ENCODE measurements at places on chromosomes 11 and 22.

DNA sequence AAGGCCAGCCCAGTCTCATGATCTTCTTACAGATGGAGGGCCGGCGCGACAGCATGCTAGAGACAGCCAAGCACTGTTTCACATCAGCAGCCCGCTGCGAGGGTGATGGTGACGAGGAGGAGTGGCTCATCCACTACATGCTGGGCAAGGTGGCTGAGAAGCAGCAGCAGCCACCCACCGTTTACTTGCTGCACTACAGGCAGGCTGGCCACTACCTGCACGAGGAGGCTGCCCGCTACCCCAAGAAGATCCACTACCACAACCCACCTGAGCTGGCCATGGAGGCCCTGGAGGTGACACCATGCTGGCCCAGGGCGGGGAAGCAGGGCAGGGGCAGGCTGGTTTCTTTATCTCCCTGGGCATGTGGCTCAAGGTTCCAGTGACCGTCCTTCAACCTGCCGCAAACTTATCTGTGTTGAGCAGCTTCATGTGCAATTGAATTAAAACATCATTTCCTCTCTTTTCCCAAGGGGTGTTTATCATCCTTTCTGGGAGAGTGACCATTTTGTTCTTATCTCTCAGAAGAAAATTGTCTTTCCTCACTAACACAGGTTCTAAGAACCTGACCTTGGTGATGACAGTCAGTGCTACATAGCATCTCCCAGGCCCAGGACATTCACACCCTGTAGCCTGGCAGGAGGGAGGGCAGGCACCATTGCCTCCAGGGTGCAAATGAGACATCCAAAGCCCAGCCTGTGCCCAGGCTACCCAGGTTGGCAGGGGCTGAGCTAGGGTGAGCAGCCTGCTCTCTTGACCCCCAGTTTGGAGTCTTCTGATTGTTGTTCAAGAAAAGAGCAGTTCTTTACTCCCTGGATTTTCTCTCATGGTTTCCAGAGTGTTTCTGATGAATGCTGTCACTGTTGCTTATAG lies 80.7 kb downstream of the CABIN1 start:
- no peak for DNase-seq

DNA sequence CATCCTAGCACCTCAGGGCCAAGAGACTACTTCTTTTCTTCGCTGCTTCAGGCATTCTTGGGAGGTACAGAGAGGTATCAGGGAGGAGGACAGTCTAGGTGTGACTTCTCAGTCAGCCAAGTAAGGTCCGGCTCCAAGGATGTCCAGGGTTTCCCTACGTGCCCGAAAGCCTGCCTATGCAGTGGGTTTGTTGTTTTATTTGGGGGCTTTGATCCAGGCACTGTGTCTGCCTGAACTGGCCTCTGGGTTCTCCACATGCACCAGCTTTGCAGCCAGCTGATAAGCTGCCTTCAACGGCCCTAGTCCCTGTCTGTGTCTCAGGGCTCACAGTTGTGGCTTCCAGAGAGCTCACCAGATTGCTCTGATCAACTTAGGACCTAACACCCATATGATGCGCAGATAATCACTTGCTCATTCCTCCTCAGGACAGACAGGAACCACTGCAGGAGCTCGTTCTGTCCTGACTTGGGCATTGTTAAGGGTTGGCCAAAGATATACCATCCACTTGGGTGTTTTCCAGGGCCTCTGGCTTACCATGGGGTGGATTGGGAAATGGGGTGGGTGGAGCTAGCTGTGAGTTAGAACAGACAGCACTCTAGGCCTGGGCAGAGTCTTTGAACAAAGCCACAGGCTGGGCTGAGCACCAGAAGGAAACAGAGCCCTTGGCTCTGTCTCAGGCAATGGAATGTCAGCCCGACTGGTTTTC lies 45.5 kb upstream of the CRYBB3 start:
- DNase-seq = no peak

DNA sequence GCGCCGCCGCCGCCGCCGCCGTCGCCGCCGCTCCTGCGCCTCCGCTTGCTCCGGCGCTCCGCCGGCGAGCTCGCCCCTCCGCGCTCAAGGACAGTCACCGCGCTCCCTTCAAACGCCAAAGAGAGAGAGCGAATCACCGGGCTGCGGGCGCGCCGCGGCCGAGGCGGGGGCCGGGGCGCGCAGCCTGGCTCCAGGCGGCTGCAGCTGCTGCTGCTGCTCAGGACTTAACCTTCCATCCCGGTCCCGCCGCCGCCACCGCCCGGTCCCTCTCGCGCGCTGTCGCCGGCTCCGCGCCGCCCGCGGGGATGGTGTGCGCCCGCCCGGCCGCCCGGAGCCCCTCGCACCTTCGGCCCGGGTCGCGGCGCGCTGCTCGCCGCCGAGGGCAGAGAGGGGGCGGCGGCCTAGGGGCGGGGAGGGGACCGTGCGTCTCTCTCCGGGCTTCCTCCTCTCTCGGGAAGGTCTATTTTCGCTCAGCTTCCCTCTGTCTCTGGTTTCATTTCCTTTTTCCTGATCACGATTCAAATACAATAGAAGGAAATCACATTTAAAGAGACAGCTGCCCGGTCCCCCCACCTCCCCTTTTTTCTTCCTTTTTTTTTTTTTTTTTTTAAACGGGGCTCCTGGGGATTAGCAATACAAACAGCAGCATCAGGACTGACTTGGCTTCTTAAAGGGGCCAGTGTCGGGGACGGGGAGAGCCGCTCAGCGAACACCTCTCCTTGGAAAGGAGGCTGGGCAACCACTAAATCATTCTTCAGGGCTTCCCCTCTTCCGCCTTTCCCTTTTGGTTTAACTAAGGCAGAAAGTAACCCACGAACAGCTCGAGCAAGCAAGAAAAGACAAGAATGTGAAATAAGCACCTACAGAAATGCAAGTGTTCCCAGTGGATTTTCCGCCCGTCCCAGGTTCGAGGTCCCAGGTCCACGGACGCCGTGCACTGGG lies 22.1 kb downstream of the LMO2 start:
- peak; percentile 77 for DNase-seq

GRCh38 chr11:44446366-44446762 lies 119.1 kb upstream of the CD82 start:
- DNase-seq = no peak

- DNase-seq = no peak
Measured at GRCh38 chr22:23065495-23066122, 4.7 kb upstream of the GNAZ start.

- DNase-seq = no peak
Measured at GRCh38 chr11:92383430-92383829, 158.8 kb downstream of the FAT3 start.

DNA sequence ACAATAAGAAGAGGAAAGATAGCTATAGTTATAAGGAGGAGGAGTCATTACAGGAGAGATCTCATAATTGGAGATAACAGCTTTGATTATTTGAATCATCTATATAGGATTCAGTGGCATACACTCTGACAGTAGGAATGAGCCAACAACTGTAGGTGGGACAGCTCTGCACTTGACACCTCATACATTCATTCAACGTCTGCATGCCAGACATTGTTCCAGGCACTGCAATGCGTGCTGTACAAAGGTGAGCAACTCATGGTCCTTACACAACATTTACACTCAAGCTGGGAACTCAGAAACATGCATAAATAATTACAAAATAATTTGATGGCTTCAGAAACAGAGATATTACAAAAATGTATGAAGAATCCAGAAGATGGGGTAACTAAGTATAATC lies 154.3 kb downstream of the MSANTD4 start:
- DNase-seq = no peak

GRCh38 chr11:102724904-102725500 lies at the start of gene MMP8:
Gene MMP8 (minus strand): TSS chr11:102724954. CDS start chr11:102724855, 99 bp downstream.
- no peak for DNase-seq

- no peak for DNase-seq
Measured at GRCh38 chr11:131598305-131598704, 227.9 kb downstream of the NTM start.

- no peak for DNase-seq
Measured at GRCh38 chr22:38180841-38181452, 683 bp downstream of the PLA2G6 start.

DNA sequence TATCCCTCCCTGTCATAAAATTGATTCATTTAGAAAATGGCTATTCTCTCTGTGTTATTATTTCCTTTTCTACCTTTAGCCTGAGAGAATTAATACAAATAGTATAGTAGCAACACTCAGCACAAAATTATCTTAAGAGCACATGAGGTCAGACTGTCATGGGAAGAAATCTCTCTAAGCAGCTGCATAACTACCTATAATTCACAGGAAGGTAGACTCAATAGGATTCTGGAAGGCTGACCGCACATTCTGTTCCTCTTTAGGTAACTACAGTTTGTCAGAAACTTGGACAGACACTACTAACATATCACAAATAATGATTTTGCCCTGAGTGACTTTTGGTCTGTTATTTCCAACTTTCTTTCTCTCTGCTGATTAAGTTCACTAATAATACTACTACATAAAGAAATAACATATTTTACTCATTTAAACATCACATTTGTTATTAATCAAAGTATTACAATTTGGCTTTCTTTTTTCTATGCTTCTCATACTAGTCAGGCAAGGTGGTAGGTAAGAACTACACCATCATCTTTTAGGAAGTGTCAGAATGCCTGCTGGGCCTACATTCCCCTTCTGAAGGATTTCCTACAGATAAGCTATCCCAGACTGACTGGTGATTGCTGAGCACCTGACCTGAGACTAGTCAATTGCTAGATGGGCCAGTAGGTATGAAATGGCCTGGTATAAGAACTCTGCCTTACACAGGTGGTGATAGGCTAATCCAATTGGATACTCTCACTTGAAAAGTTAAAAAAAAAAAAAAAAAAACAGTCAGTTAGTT lies 325.1 kb downstream of the DLG2 start:
- no peak for DNase-seq

- peak; percentile 76 for DNase-seq
Measured at GRCh38 chr11:73141309-73142127, 600 bp downstream of the FCHSD2 start.

GRCh38 chr22:49021131-49021925 lies 806.3 kb downstream of the BRD1 start:
- no peak for DNase-seq

DNA sequence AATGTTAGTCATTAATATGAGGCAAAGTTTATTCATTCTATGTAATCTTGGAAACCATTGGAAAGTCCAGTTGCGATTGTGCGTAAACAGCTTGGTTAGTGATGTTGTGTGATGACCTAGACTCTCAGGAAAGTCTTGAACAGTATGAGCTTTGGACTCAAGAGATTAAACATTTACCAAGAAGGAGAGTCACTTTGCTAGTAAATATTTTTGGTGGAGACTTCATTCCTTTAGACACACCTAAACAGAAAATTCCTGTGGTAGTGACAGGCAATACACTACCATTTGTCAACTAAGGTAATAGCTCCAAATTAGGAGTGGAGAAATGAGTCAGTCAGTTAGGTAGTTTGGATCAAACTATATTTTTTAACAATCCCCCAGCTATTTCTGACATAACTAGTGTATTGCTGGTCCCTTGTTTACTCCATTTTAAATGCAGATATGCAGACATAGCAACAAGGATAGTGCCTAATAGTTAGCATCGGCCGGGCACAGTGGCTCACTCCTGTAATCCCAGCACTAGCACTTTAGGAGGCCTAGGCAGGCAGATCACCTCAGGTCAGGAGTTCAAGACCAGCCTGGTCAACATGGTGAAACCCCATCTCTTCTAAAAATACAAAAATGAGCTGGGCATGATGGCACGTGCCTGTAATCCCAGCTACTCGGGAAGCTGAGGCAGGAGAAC lies 89.3 kb downstream of the ARHGAP42 start:
- no peak for DNase-seq

DNA sequence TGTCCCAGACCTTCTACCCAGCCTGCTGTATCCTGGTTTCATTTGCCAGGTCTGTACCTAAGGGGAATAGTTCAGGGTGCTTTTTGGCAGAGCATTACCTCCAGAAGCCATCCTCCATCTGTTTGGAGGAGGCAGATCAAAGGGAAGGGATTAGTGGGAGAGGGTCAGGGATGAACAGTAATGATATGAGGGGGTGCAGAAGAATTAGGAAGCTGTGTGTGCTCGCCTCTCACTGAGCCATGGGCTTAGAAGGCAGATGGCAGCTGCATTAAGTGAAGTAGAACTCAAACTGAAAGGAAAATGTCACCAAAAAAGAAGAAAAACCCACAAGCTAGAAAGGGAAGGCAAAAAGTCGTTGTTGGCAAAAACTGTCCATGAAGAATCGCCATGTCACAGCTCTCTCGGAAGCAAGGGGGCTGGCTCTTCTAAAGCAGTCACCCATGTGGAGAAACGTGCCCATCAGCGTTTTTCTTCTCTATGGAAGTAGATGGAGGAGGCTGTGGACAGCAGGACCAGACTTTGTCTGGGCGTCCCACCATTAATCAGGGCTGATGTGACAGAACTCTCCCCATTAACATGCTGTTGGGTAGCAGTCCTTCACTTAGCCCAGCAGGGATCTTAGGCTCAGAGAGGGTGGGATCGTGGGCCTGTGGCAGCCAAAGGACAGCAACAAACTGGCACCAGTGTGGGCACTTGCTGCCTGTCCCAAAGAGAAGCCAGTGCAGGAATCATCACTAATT lies 46.8 kb downstream of the CEP164 start:
- no peak for DNase-seq

DNA sequence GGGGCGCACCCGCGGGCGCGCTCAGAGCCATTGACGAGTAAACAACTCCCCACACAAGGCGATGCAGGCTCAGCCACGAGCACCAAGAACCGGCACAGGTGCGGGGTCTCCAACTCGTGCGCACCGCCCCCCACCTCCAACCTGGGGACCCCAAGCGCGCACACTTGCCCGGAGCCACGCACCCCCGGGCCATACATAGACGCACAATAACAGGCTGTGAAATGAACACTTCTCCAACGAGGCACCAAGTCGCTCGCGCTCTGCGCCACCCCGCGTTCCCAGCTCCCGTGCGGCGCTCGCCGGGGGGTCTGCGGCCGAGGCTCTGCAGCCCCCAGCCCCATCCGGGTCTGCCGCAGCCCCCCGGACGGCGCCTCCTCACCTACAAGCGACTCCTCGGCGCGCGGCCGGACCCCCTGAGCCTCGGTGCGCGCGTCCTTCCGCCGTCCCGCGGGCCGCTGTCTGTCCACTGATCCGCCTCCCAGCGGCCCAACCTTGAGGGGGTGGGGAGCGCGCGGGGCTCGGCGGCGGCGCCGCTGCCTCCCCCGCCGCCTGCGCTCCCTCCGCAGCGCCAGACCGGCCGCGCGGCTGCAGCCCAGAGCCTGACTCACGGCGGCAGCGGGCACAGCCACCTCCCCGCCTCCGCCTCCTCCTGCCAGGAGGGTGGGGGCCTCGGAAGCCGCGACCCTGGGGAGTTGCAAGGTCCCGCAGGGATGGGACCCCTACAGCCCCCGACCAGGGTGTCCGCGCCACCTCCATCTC lies 1.6 kb downstream of the IFITM10 start:
- no peak for DNase-seq
